Testis (tissue), 5 donors: ENCODE measurements at places on chromosomes 7 and 10. TPM values are rescaled to one million over a fixed set of nuclear protein-coding genes. Genes with fewer than 3 reads are reported as not detected.

DNA sequence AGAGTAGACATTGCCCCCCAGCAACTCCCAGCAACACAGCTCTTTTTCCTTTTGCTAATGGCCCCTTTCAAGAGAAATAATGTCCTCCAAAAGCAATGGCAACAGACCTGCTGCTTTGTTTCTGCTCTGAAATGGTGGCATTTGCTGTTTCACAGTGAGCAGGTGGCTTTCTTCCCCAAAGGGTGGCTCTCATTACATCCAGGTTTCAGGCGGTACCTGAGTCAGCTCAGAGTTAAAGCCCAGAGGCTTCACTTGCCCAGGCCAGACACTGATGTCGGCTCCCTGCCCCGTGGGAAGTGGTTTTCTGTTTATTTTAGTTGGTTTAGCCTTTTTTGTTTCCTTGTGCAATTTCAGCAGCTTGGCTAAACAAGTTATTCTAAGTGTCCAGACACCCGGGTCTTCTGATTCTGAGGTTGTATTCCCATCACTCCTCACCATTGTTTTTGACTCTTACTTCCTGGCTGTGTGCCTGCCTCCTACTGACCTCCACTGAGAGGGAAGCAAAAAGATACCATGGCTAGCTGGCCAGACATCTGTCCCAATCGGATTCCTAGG, 7.8 kb upstream of the ATOH7 start:
- H3K27me3 ChIP-seq, result no peaks in the 10 kb centered on the region
- no peak overlapping the region for H3K4me3 ChIP-seq
- H3K27ac ChIP-seq, result no peak overlapping the region
- H3K36me3 ChIP-seq, result no peaks in the 10 kb centered on the region

UCN3 gene
- not detected for total RNA-seq

DNA sequence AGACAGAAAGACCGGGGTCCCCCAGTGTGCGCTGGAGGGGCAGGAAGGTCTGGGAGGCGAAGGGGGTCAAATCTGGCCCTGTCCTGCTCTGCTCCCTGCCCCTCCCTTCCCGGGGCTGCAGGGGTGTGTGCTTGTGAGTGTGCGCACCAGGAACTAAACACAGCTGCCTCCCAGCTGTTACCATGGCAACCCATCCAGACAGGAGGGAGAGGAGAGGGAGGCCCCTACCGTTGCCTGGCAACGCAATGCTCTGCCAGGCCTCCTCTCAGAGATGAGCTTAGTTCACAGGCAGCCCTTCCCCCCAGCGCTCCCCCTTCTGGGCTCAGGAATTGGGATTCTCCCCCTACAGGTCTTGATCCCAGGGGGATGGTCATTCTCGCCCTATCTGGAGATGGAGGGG, 6.1 kb downstream of the NYAP1 start:
- peak; percentile 75 for DNase-seq
- H3K27me3 ChIP-seq, result no peaks in the 10 kb centered on the region
- H3K27ac ChIP-seq, result no peak overlapping the region
- peaks cover 26% of the 10 kb centered on the region for H3K4me1 ChIP-seq

DNA sequence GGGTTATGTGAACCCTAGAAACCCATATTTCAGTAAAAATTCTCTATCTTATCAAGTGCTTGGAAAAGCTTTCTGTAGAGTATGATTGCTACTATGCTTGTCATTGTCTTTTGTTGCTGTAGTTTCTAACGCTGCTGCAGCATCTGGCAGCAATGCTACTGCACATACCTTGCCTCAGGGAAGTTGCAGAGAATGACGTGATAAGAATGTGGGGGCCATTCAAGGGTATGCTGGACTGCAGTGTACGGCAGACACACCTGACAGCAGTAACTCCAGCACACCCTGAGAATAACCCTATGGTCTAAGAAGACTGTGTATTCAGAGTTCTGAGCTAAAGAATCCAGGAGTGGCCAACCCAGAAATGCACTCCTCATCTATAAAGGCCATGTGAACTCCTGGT, 20.5 kb downstream of the TRIM4 start:
- no peak overlapping the region for H3K4me3 ChIP-seq
- H3K36me3 ChIP-seq, result no peaks in the 10 kb centered on the region
- H3K4me1 ChIP-seq, result no peaks in the 10 kb centered on the region
- no peak overlapping the region for H3K27ac ChIP-seq
- no peak for DNase-seq
- H3K27me3 ChIP-seq, result no peaks in the 10 kb centered on the region

GRCh38 chr7:216360-217300, 24.3 kb downstream of the FAM20C start:
- H3K36me3 ChIP-seq, result no peaks in the 10 kb centered on the region
- peaks cover 6% of the 10 kb centered on the region for H3K4me1 ChIP-seq

GRCh38 chr7:51019891-51020870, 237.5 kb upstream of the GRB10 start:
- H3K4me3 ChIP-seq, result no peak overlapping the region
- no peak for DNase-seq
- no peaks in the 10 kb centered on the region for H3K36me3 ChIP-seq
- H3K4me1 ChIP-seq, result no peaks in the 10 kb centered on the region
- H3K27me3 ChIP-seq, result no peaks in the 10 kb centered on the region

DNA sequence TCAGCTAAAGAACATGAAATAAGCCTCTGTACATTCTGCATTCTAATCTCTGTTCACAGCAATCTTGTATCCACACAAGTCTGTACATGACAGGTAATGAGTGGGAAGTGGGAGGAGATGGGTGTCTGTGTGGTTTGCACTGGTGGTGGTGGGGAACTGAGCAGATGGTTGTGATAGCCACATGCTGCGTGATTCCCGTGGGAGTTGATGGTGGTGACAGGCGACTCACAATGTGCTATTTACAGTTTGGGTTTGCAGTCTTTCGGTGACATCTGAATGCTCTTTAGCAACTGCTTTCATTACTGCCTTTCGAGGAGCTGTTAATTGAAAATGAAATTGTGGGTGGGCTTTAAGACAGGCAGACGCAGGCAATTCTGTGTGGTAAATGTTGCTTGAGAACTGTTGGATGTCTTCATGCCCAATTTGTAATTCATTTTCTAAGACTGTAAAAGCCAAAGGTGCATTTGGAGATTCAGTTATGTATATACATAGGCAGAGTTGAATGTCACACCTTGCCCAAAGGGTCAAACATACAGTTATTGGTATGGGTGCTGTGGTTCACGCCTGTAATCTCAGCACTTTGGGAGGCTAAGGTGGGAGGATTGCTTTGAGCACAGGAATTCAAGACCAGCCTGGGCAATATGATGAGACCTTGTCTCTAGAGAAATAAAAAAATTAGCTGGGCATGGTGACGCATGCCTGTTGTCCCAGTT, 308.2 kb downstream of the AUTS2 start:
- no peak overlapping the region for H3K27ac ChIP-seq
- H3K36me3 ChIP-seq, result no peaks in the 10 kb centered on the region
- H3K27me3 ChIP-seq, result no peaks in the 10 kb centered on the region
- no peaks in the 10 kb centered on the region for H3K4me1 ChIP-seq
- peak; percentile 49 for DNase-seq

DNA sequence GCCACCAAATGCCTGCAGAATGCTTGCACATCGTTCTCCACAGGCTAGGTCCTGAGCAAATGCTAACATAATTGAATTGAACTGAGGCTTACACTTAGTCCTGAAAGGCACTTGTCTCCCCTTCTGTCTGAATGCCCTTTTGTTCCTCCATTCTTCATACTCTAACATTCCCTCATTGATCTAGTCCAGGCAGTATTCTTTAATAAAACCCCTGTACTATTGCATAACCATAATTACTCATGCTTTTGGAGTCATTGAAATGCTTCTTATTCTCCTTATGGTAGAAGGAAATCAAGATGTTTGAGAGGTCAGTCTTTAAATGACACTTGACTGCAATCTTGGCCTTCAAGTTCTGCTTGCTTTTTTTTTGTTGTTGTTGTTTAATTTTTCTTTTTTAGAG, 7.1 kb downstream of the PI4K2A start:
- no peak overlapping the region for H3K27ac ChIP-seq
- H3K4me1 ChIP-seq, result no peaks in the 10 kb centered on the region
- H3K4me3 ChIP-seq, result no peak overlapping the region
- DNase-seq, result no peak
- H3K27me3 ChIP-seq, result no peaks in the 10 kb centered on the region

- H3K4me1 ChIP-seq, result peaks cover 21% of the 10 kb centered on the region
- no peak overlapping the region for H3K27ac ChIP-seq
- H3K36me3 ChIP-seq, result no peaks in the 10 kb centered on the region
- no peaks in the 10 kb centered on the region for H3K27me3 ChIP-seq
- DNase-seq, result no peak
These were observed 10.7 kb downstream of the LBX1 start for GRCh38 chr10:101218351-101219138.

- no peaks in the 10 kb centered on the region for H3K36me3 ChIP-seq
- no peaks in the 10 kb centered on the region for H3K27me3 ChIP-seq
- DNase-seq, result no peak
- no peak overlapping the region for H3K27ac ChIP-seq
- H3K4me3 ChIP-seq, result no peak overlapping the region
These were observed 120.0 kb downstream of the UBE2H start for GRCh38 chr7:129832701-129833227.

DNA sequence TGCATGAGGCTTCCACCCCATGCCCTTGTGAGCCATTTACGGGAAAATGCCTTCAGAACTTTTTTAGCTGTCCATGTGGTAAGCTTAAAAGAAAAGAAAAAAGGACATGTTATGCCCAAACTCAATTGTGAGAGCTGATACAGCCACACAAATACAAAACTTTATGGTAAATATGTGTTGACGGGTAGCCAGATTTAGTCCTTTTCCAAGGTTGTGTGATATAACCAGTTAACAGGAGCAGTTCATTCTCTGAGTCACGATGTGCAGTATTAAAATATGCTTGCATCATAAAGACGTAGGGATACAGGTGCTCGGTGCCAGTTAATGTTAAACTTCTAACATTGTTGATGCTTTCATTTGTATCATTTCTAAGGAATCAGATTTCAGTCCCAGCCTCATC, 350.4 kb downstream of the DNAJB6 start:
- peaks cover 8% of the 10 kb centered on the region for H3K4me1 ChIP-seq
- DNase-seq, result no peak
- H3K36me3 ChIP-seq, result no peaks in the 10 kb centered on the region
- no peak overlapping the region for H3K4me3 ChIP-seq

DNA sequence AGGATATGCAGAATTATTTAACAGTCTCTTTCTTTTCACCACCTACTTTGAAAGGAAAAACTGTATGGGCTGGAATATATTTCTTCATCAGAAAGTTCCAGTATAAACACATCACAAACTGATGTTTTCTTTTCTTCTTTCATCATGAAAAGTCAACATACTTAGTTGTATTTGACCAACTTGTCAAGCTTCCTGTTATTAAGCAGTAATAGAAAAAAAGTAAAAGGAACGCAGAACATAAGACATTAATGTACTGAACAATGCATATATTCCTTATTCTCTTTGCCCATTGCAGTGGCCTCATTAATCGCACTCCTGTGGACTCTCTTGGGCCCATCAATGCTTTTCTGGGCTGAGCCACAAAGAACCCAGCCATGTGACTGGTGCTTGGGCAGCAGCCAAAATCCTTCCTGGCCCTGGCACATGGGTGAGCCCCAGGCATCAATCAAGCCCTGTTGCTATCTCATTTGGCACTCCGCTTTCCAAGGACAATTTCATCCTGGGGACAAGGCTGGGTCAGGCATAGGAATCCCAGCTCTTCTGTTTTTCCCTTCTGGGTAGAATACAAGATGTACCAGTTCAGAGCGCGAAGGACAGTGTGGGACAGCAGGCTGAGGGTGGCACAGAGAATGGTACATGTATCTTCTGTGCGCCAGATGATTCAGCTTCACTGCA, 42.3 kb downstream of the RHOBTB1 start:
- no peak overlapping the region for H3K4me3 ChIP-seq
- peaks cover 22% of the 10 kb centered on the region for H3K4me1 ChIP-seq
- H3K27ac ChIP-seq, result peak overlapping the region; percentile 12
- no peaks in the 10 kb centered on the region for H3K27me3 ChIP-seq
- peak; percentile 93 for DNase-seq

- DNase-seq, result no peak
- H3K27ac ChIP-seq, result no peak overlapping the region
- no peaks in the 10 kb centered on the region for H3K4me1 ChIP-seq
These were observed 308.4 kb downstream of the BICC1 start for GRCh38 chr10:58820861-58821751.
